ENCODE measurements at places on chromosomes 2 and 18. TPM values are rescaled to one million over a fixed set of nuclear protein-coding genes. Genes with fewer than 3 reads are reported as not detected.

The INHBB gene
- 0.03 TPM for polyA plus RNA-seq

The LIMS4 gene
- polyA plus RNA-seq, result 10.7 TPM

- H3K36me3 ChIP-seq, result peaks cover 3% of the 10 kb centered on the region
- DNase-seq, result no peak
- H3K4me3 ChIP-seq, result no peak overlapping the region
- H3K4me1 ChIP-seq, result peaks cover 3% of the 10 kb centered on the region
- H3K27ac ChIP-seq, result no peak overlapping the region
Measured at GRCh38 chr18:74784752-74785151, 187.1 kb downstream of the ZNF407 start.

DNA sequence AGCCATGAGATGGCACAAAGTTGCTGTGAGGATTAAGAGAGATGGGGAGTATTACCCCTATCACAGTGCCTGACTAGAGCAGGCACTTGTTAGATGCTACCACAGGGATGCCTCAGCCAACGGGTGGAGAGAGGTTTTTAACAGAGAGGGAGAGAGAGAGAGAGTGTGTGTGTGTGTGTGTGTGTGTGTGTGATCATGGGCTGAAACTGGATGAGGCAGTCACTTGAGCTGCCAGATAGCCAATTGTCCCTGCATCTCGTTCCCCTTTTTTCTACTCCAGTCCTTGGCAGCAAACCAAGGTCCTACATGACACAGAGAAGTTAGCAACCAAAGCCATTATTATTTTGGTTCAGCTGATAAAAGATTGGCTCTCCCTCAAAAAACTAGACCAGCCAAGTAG, 3.0 kb downstream of the CD8A start:
- H3K4me3 ChIP-seq, result no peak overlapping the region
- peaks cover 5% of the 10 kb centered on the region for H3K4me1 ChIP-seq

DNA sequence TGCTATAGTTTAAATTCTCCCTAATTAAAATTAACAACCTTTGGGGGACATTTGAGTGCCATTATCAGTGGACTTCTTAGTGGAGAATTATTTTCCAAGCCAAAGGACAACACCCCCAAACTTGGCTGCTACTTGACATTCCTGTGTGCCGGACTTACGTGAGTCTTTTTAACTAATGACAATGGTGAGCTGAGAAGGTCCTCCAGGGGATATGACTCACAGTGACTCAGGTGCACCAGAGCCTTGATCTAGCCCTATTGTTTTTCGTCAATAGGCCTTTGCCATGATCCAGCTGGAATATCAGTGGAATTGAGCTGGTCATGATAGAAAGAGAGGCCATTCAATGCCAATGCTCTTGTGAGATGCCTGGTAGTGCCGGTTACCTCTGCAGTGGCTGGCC, 118.1 kb upstream of the CXCR4 start:
- no peak overlapping the region for H3K4me3 ChIP-seq
- H3K36me3 ChIP-seq, result no peaks in the 10 kb centered on the region
- DNase-seq, result no peak
- no peaks in the 10 kb centered on the region for H3K4me1 ChIP-seq
- H3K27me3 ChIP-seq, result no peaks in the 10 kb centered on the region

DNA sequence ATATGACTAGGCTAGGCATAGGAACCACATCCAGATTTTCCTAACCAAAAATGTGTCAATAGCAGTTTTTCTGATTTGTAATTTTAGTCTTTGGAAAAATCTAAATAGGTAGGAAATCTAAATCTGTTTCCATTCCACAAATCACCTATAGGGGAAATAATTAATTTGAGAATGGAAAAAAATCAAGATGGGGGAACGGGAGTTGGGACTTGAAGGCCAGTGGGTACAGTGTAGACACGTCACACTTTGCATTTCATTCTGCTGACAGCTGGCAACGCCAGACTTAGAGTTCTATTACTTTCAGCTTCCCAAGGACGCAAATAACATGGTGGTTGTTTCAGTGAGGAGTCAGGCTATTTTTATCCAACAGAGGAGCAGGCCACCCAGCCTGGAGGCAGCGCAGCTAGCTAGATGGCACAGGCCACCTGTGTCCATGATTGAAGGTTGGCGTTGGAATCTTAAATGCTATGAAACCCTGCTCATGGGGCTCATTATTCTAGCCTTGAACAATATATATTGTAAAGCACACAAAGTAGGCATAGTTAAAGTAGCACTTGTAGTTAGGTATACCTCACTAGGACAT, 23.4 kb downstream of the HNRNPA3 start:
- H3K4me3 ChIP-seq, result no peak overlapping the region
- no peaks in the 10 kb centered on the region for H3K27me3 ChIP-seq
- no peak for DNase-seq
- H3K36me3 ChIP-seq, result peaks cover 36% of the 10 kb centered on the region
- no peak overlapping the region for H3K27ac ChIP-seq

GRCh38 chr2:197294260-197294659, 16.3 kb downstream of the ANKRD44 start:
- no peaks in the 10 kb centered on the region for H3K36me3 ChIP-seq
- no peaks in the 10 kb centered on the region for H3K27me3 ChIP-seq
- H3K4me3 ChIP-seq, result no peak overlapping the region
